ENCODE measurements at places on chromosomes 1 and 21.

DNA sequence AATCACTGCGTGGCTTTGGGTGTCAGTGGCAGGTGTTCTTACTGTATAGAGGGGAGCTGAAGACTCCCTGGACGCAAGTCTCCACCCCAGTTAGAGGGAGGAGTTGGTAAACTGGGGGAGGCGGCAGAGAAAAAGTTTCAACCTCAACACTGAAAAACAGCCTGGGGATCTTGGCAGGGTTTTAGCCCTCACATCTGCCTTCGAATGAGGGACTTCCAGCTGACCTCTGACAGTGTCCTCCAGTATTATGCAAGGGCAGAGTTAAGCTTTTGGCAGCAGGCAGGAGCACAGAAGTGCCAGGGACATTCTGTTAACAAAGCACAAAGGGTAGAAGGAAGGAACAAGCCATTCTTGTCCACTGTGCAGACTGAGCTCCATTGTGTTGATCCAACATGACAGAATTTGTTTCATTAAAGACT is 41.2 kb upstream of the RAB4A start:
- no peak for DNase-seq

DNA sequence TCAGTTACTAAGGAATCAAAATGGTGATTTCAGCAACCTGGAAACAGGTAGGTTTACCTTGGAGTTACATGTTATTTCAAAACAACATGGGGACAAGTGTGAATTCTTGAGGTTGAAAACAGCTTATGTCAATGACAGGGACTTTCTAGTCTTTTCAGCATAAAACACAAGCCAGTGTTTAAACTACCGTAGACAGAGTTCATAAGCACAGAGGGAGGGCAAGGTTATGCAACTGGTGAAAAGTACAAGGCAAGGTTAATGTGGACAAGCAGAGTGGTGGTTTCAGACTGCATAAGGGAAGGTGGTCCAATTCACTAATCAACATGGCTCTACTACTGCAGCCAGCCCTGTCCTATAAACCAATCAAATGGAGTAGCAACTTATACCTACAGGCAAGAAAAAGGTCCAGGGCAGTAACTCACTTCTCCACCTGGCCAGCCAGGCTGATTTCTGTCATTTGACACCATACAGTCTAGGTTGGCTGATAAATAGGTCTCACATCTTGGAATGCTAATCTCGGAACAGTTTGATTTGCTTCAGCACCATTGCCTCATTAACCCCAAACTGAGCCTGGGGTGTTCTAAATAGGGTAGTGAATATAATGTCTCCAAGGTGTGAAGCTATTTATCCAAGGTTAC is 250.3 kb upstream of the PROX1 start:
- no peak for DNase-seq

DNA sequence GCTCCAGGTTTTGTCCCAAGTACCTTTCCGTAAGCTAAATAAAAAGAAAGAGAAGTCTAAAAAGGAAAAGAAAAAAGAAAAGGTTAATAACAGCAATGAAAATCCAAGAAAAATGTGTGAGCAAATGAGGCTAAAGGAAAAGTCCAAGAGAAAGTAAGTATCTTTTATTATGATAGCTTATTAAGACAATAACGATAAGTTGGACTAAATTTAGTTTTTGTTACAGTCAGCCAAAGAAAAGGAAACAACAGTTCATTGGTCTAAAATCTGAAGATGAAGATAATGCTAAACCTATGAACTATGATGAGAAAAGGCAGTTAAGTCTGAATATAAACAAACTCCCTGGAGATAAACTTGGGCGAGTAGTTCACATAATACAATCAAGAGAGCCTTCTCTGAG is 31.5 kb downstream of the BRDT start:
- DNase-seq = no peak

GRCh38 chr1:182059936-182060335 is 1.6 kb downstream of the ZNF648 start:
- DNase-seq = no peak

DNA sequence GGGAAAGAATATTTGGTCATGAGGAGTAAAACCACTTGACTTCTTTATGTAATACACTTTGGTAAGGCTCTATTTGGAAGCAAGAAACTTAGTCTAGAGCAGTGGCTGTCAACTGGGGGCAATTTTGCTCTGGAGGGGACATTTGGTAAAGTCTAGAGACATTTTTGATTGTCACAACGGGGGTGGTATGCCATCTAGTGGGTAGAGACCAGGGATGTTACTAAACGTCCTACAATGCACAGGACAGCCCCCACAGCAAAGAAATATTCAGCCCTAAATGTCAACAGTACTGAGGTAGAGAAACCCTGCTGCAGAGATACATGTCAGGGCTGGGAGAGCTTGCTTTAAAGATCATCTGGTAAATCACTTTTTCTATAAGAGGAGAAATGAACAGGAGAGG is 13.5 kb downstream of the FUCA1 start:
- peak; percentile 18 for DNase-seq

GRCh38 chr1:55051621-55052020 is 12.3 kb downstream of the PCSK9 start:
- DNase-seq = no peak

- DNase-seq = peak; percentile 16
Observed at GRCh38 chr1:22077728-22078127, 25.2 kb downstream of the CDC42 start.

- no peak for DNase-seq
Observed at GRCh38 chr1:157157501-157158190, 19.5 kb upstream of the ETV3 start.

All from activated CD4-positive, alpha-beta T cell treated with anti-CD3 and anti-CD28 coated beads, Interleukin-10, Interleukin-2, amounts not matched to agents 100 ng/mL and 50 ng/mL, durations not matched to agents 16 hours and 8 hours (primary cell).